ENCODE measurements at places on chromosomes 1 and 21.

GRCh38 chr1:81733480-81733879 lies 67.3 kb upstream of the ADGRL2 start:
- no peak for DNase-seq

DNA sequence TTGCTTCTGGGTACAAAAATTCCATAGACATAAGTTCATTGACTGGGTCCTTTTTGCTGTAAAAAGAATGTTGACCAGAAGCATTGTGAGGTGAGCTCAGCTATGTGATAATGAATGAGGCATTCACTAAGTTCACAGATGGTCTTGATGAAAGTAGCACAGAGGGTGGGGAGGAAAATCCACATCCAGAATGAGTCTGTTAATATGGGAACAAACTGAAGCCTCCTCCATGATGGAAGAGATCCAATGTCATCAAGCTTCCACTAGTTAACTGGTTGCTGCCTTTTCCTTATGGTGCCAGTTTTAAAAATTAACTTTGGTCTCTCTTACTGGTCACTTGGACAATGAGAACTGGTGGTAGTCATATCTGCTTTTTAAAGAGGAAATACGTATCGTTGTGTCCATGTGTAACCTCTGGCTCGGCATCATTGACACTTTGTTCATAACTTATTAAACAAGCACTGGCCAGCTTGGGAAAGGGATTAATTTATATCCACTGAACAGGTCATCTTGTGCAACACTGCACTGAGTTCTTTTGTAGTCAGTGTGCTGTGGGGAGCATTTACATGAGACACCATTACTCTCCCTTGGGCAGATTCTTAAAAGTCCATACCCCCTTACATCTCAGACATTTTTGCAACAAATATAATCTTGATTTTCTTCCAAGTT lies 88.6 kb downstream of the ADAMTS1 start:
- no peak for DNase-seq

DNA sequence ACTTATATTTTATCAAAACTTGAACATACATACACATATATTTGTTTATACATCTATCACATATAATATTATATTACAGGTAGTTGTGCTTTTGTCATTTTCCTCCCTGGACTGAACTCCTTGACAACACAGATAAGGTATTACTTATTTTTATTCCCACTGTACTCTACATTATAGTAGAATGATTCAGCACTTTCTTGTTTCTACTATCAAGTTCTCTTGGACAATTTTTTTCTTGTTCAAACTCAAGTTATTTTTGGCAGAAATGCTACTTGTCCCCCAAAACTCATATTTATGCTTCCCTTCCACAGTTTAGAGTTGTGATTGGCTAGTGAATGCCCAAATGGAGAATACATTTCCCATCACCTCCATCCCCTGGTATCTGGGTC lies 10.8 kb upstream of the PTPRC start:
- no peak for DNase-seq

DNA sequence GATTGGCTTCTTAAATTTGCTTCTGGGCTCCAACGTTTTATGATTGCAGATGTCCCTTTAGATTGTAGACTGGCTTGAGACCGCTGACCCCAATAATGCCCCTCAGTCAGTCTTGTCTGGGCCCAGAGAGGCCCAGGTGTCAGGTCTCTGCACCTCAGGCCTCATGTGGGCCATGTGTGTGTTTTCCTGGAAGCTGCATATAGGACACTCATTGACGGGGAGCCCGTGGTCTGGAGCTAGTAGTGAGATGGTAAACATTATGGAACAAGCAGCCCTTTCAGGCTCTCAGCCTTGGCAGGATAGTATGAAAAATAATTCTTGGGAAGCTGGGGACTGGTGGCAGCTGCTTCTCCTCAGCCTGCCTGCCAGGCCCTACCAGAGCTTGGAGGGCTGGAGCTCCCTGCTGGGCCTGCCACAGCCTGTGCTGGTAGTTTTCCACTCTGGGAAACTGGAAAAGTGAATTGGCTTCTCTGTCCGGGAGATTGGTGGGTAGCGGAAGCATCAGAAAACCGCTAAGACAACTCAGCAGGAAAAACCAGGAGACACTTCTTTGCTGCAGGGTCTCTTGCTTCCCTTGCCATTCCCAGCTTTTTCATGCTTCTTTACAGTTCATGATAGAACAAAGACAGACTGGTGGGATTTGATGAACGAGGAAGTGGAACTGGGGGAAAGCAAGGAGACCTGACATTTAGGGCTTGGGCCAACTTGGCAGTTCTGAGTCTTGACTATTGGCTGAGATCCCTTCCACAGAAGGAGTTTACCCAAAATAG lies 57.8 kb upstream of the HSD17B7 start:
- DNase-seq: no peak

- no peak for DNase-seq
Observed at GRCh38 chr1:43317817-43318471, 17.2 kb downstream of the TIE1 start.

DNA sequence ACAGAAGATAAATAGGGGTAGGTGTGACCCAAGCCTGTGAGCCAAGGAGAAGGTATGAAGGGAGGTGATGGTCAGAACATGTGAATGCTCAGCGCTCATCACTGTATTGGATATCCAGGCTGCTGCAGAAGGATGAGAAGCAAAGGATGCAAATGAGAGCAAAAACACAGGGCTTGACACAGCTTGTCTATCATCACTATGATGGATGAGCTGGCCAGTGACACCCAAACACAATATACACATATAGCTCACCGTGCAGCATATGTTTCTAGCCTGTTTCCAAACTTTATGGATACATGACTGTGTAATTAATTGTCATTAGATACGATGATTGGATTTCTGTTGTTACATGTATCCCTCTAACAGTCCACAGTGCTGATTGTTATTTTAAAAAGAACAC lies 13.8 kb upstream of the HMGN1 start:
- no peak for DNase-seq

DNA sequence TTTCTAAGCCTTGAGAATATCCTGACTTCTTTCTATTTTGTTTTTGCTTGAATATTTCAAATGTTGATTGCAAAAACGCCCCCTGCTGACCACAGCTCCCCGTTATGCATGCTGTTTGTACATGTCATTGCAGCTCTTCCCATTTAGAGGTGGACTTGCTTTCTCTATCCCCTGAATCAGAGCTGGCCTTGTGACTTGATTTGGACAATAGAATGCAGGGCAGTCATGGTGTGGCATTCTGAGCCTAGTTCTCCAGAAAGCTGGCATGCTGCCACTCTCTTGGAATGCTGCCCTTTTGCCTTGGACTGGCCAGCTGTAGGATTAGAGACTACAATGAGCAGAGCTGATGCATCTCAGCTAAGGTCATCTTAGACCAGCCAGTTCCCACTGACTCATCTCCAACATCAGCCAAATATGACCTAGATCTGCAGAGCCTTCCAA lies 1561.5 kb downstream of the MRPL39 start:
- no peak for DNase-seq

GRCh38 chr1:94843430-94843829 lies 23.3 kb downstream of the SLC44A3 start:
- no peak for DNase-seq

DNA sequence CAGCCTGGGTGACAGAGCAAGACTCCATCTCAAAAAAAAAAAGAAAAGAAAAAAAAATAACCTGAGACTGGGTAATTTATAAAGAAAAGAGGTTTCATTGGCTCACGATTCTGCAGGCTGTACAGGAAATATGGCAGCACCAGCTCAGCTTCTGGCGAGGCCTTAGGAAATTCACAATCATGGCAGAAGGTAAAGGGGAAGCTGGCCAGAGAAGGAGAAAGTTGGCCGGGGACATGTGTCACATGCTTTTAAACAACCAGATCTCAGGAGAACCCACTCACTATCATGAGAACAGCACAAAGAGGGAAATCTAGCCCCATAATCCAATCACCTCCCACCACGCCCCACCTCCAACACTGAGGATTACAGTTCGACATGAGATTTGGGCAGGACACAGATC lies 125.3 kb downstream of the DISP1 start:
- no peak for DNase-seq

DNA sequence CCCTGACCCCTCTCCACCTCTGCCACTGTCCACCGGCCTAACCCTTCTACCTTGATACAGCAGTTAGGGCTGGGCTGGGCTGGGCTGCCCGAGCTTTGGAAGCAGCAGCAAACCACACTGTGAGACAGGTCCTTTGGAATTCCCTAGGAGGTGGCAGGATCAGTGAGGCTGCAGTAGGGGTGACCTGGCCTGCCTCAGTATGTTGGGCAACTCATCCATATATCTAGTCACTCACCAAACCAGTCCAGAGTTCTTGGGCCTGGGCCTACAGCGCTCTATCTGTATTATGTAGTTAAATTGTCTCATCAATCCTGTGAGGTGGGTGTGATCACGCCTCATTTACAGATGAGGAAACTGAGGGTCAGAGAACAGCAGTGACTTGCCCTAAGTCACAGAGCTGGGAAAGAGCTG lies 13.3 kb upstream of the SYNC start:
- DNase-seq: no peak

GRCh38 chr1:15011661-15012060 lies 141.9 kb upstream of the TMEM51 start:
- no peak for DNase-seq

DNA sequence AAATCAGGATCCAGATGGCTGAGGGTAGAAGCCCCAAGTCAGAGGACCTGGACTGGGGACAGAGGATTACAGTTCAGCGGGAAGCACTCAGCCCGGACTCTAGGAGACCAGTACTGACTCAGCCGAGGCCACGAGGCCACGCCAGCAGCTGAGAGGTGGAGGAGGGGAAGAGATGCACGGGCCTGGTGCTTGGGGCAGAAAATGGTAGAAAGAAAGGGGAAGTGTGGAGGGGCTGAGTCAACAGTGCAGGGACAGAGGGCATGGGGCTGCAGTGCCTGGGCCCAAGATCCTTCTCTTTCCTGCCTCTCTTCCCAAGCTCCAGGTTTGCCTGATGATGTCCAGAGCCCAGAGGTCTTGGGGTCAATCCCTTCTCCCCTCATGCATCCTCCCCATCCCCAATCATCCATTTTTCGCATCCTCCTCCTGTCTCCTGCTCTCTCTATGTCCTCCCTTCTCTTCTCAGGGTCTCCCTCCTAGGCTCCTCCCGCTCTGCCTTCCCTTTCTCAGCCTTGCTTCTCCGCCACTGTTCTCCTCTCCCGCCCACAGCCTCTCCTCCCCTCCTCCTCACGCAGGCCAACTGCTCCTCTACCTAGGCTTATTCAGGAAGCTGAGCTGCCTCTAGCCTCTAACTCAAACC lies 7.7 kb downstream of the ARHGEF2 start:
- DNase-seq: peak; percentile 29

GRCh38 chr1:228007801-228008341 lies 1.1 kb downstream of the WNT3A start:
- DNase-seq: no peak

DNA sequence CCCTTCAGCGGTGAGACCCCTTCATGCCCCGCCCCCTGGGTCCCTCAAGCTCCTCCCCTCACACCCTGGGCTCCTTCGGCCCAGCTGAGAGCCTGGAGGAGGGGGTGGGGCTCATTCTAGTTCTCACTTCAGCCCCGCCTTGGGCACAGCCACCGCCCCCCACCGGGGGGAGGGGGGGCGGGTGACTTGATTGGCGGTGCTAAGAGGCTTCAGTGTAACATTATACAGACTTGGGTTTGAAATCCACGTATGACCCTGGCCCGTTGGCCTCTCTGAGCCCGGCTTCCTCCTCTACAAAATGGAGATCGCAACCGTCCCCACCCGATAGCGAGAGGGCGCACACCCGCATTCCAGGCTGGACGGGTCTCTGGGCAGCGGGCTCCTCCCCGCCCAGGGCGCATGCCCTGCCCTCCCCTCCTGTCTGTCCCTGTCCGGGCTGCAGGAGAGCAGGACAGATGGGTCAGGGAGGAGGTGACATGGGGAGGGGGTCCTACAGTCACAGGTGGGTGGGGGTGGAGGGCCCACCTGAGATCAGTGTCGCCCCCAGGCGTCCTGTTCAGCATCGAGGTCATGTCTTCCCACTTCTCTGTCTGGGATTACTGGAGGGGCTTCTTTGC lies 5.1 kb downstream of the CLCNKB start:
- no peak for DNase-seq

DNA sequence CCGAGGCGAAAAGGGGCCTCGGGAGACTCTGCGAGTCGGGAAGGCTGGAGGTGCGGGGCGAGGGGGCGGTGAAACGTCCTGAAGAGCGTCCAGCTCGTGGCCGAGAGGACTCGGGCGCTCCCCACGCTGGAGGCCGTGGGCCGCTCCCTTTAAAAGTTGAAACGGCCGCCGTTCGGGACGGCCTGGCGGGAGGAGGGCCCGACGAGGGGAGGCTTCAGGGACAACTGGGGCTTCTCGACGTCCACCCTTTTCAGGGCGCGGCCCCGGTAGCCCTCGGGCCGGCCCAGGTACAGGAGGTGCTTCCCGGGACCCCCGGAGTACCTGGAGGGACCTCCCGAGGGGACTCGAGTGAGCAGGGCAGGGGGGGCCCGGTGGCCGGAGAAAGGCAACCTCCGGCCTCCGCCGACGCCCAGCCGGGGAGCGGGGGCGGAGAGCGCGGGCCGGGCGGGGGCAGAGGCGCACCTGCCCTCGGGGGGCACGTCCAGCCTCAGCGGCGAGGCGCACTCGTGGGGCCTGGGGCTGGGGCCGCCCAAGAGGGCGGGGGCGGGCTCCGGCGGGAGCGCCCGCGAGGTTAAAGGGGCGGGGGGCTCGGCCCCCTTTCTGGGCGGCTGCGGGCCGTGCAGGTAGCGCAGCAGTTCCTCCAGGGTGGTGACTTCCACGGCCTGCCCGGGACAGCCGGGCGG lies 14.0 kb downstream of the SEMA6C start:
- no peak for DNase-seq

GRCh38 chr21:35091496-35091895 lies 42.4 kb upstream of the RUNX1 start:
- DNase-seq: no peak

- no peak for DNase-seq
Observed at GRCh38 chr1:214720561-214720960, 117.6 kb downstream of the CENPF start.

DNA sequence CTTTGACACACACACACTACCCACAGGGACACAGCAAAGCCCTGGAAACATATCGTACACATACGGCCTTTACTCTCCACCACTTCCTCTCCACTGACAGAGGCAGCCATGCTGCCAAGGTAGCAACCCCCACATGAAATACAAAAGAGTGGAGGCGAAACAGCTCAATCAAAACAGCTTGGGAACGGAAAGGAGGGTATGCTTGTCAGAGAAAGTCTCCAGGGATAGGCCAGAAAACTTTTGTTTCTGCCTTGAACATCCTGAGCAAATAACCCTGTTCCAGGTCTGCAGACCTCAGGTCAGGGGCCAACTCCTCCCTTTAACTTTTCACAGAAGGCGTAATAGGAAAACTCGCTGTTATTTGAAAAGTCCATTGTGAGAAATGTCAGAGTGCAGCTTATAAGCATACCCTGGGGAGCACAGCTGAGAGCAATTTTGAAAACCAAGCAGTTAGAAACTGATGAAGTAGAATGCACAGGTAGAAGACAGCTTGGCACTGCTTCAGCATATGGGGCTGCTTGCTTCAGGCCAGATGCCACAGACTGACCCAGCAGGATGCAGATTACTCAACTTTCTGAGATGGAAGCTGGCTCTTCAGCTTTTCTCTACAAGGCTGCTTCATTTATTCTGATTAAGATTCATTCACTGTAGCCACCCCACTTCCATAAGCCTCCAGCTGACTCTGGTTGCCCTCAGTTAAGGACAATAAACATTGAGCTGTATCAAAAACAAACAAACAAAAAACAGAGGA lies 18.0 kb downstream of the KIAA0319L start:
- no peak for DNase-seq

GRCh38 chr1:95308276-95309030 lies 74.4 kb downstream of the RWDD3 start:
- DNase-seq: peak; percentile 64
